ENCODE measurements at places on chromosomes 1 and 21.

- no peak for DNase-seq
These were observed 9.5 kb downstream of the COL16A1 start for GRCh38 chr1:31694069-31694963.

DNA sequence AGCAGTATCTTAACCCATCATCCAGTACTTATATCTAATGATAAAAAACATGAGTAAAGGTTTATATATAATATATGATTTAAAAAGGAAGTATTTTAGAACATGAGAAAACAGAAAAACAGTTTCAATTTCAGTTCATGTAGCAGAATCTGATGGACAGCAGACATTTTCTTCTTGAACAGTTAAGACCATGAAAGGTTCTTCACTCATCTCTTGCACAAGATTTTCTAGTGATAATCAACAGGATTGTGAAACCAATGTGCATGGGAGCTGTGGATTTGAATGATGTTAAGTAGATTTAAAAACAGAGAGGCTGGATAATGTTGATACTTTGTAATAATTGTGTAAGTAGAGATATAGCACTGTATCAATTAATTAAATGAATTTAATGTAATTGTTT, 1297.6 kb downstream of the BRINP3 start:
- DNase-seq = no peak

- DNase-seq = no peak
These were observed 23.1 kb upstream of the PKP1 start for GRCh38 chr1:201260236-201260590.

DNA sequence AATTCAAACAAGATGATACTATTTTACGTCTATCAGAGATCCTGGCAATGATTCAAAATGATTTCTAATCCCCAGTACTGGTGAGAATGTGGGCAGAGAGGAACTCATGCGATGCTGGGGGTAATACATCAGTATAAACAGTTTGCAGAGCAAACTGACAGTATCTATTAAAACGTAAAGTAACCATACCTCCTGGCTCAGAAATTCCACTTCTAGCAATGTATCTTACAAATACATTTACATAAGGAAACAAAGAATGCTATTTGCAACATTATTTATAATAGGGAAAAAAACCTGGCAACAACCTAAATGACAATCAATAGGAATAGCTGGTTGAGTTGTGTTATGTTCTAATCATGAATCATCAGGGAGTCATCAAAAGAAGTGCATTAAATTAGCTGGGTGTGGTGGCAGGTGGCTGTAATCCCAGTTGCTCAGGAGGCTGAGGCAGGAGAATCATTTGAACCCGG, 15.9 kb downstream of the RCAN1 start:
- no peak for DNase-seq

- DNase-seq = no peak
These were observed 42.4 kb upstream of the ROR1 start for GRCh38 chr1:63731117-63732043.

GRCh38 chr1:104195395-104195794, 445.7 kb downstream of the AMY1C start:
- peak; percentile 10 for DNase-seq

GRCh38 chr1:156129687-156130577, 15.4 kb downstream of the LMNA start:
- DNase-seq = peak; percentile 90

- no peak for DNase-seq
These were observed 6.5 kb downstream of the BLACAT1 start for GRCh38 chr1:205449254-205449749.

DNA sequence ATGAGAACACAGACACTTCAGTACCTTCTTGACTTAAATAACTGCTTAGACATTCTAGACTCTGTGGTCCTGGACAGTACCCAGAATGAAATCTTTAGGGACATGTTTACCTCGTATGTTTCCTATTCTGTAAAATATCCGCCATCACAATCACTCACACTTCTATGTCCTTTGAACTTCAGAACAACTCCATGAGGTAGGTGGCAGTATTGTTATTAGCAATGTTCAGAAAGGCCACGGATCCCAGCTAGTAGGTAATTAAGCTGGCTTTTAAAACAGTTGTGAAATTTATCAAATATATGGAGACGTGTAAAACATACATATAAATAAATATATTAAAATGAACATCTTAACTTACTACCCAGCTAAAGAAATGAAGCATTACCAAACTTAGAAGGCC, 83.4 kb downstream of the CACHD1 start:
- no peak for DNase-seq

- no peak for DNase-seq
These were observed 43.1 kb downstream of the FOXO6 start for GRCh38 chr1:41404308-41404761.

DNA sequence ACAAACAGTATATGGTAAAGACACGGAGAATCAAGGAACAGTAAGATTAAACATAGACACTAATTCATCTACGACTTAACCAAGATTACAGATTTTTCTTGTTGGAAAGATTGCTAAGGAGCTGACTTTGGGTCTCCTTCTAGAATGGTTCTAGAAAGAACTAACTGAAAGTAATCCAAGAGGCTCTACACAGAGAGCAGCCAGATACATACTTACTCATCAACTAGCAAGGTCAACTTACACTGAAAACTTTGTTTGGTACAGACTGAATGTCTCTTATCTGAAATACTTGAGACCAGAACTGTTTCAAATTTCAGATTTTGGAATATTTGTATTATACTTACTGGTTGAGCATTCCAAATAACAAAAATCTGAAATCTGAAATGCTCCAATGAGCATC, 5.8 kb downstream of the C21orf91 start:
- no peak for DNase-seq

DNA sequence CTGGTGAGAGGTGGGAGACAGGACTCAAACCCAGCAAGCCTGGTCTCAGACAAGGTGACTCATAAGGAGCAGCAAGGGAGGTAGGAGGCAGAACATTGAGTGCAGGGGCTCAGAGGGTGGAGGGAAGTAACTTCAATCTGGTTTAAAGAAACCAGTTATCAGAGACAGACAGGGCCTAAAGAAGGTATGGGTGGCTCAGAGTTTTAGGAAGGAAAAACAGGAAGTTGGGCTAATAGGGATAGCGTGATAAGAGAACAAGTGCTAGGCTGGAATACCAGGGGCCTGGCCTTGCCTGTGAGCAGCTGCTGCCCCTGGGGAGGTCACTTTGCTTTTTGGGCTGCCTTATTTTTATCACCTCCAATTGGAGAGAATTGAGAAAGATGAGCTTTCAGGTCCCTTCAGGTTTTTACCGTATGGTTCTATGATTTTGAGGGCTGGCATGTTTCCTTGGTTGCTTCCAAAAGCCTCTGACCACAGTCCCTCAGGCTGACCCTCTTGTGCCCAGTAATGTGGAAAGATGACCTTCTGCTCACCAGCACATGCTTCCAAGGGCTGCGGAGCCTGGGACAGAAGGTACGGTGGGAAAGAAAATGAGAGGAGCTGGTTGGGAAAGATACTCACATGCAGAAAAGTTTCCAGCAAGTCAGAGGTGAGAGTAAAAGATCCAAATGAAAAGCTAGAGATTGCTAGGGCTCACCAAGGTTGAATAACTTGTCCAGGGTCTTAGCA, 77.0 kb downstream of the DDR2 start:
- no peak for DNase-seq

GRCh38 chr1:54361342-54361741, 44.9 kb downstream of the SSBP3 start:
- DNase-seq = no peak

DNA sequence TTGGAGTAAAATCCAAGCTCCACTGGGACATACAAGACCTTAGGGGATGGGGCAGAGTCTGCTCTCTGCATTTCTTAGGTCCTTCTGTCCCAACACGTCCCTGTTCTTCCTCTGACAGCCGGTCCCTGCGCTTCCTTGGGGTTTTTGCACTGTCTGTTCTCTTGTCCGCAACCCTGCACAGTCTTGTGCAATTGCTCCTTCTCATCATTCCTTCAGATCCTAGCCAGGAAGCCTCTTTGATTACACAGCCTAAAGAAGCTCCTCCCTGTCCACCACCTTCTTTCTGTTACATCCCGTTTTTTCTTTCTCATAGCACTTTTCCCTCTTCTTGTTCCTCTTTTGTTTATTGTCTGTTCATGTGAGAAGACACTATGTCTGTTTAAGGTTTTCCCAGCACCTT, 19.9 kb downstream of the ACOT11 start:
- no peak for DNase-seq

GRCh38 chr1:235093013-235093695, 35.5 kb downstream of the TOMM20 start:
- peak; percentile 40 for DNase-seq

DNA sequence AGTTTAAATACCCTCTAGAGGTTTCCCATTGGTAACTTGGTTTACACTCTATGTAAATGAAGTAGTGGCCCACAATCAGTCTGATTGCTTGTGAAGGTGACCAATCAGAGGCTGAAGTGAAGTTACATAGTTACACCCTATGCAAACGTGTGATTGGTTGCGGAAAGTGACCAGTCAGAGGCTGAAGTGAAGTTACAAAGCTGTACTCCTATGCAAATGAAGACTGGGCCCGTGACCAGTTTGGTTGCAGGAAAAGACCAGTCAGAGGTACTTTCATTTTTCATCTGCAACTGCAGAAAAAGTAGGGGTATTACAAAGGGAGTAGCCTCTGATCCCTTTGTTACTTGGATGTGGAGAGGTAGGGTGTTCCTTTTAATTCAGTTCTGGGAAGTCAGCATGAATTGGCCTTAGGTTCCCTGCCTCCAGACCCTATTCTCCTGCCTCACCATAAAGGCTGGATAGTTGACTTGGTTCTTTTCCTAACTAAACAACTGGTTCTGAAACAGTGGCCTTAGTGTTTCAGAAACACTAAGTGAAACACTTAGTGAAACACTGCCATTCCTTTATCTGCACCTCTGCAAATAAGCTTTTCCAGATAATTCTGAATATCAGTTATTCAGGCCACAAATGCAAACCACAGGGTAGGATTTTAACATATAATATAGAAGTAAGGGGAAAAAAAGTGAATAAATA, 39.3 kb downstream of the MAGI3 start:
- no peak for DNase-seq

GRCh38 chr1:22075718-22076117, 23.2 kb downstream of the CDC42 start:
- DNase-seq = no peak

DNA sequence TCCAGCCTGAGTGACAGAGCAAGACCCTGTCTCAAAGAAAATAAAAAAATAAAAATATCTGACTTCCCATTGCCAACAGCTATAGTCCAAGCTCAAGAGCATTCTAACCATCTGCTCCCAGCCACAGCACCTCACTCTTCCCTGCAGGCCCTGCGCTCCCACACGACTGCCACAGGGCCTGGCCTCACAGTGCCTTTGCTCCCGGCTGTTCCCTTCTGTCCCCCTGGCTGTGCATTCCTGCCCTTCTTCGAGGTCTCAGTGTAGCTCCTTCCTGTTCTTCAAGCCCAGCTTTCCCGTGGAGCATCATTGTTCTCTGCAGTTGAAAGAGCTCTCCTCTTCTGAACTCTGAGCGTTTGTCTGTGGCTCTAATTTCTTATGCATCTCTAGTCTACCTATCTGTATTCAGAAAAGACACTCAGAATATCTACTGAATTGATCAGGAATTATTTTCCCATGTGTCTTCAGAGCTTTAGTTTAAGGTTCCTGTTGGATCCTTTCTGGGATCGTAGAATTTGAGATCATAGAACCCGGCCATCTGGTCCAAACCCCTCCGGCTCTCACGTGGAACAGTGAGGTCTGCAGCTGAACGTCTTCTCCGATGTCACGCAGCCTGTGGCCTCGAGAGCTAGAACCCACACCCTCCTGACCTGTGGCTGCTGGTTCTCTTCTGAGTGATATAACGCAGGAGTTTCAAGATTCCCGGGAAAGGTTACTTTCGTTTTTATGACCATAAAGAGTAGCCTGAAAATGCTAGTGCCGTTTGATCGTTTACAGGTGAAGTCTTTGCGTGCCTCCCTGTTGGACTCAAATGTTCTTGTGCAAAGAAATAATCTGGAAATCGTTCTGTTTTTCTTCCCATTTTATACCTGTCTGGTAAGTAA, 54.4 kb downstream of the DOP1B start:
- DNase-seq = no peak

DNA sequence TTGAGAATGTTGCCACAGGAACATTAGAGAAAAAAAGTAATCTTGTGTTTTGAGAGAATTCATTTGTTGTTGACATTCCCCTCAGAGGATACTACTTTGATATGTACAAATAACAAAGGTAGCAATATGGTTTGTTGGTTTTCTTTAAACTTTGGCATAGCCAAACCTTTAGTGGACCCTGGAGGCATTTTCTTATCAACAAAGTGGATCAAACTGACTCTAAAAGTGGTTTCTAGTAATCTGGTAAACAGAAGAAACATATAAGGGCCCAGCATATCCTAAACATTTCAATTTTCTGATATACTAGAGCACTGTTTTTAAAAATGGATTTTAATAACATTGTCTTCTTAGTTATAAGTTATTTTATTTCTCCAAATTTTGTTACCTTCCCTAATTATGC, 29.8 kb downstream of the POU2F1 start:
- no peak for DNase-seq

DNA sequence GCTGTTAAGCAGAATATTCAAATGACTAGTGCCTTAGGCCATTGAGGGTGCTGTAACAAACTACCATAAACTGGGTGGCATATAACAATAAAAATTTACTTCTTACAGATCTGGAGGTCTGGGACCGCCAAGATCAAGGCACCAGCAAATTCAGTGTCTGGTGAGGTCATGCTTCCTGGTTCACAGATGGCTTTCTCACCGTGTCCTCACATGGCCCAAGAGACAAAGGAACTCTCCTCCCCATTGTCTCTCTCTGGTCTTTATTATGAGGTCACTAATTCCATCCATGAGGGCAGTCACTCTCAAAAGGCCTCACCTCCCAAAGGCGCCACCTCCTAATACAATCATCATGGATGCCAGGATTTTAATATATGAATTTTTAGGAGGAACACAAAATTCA, 127.3 kb downstream of the GABPA start:
- no peak for DNase-seq

DNA sequence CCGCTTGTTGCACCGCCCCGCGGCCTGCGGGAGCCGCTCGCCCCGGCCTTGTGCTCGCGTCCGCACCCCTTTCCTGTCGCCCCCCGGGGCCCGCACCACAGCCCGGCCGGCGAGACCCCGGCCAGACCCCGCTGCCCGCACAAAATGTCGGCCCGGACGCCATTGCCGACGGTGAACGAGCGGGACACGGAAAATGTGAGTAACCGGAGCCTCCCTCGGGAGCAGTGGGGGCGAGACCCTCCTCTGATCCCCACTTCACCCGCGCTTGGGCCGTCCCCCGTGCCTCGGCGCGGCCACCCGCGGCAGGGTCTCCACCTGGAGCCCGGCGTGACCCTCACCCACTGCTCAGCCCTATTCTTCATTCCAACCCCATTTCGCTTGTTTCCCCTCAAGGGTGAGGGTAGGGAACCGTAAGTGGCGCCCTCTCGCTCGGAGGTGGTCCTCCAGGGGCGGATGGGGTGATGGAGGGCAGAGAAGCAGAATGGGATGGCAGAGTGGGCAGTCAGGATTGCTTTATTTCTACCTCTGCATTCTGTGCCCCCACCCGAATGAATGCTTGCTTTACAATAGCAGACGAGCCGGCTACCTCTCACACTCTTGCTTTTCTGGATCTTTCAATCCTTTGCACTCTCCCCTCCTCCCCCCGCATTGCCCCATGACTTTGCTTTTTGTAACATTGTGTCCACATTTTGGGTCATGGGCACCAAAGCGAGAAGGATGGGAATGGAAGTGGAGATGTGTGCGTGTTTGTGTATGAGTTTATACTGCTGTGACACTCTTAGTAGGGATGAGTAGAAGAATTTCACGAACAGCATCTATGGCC, 954 bp downstream of the MARK1 start:
- peak; percentile 21 for DNase-seq

All from HEK293T (cell line).